LHCN-M2 (cell line): ENCODE measurements at places on chromosomes 12 and 14.

DNA sequence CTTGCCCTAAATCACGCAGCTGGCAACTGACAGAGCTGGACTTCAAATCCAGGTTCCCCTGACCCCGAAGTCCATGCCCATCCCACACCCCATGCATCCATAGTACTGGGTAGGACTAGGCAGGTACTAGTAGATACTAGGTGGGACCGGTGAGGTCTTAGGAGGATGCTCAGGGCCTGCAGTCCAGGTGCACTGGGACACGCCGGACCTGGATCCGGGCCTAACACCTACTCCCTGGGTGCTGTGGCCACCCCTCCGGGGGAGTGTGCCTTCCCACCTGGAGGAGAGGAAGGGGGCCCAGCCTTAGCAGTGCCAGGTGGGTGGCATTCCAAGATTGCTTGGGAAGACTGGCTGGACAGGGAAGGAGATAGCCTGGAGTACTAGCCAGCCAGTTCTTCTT is 64.8 kb downstream of the CACNA1C start:
- no peak for DNase-seq

DNA sequence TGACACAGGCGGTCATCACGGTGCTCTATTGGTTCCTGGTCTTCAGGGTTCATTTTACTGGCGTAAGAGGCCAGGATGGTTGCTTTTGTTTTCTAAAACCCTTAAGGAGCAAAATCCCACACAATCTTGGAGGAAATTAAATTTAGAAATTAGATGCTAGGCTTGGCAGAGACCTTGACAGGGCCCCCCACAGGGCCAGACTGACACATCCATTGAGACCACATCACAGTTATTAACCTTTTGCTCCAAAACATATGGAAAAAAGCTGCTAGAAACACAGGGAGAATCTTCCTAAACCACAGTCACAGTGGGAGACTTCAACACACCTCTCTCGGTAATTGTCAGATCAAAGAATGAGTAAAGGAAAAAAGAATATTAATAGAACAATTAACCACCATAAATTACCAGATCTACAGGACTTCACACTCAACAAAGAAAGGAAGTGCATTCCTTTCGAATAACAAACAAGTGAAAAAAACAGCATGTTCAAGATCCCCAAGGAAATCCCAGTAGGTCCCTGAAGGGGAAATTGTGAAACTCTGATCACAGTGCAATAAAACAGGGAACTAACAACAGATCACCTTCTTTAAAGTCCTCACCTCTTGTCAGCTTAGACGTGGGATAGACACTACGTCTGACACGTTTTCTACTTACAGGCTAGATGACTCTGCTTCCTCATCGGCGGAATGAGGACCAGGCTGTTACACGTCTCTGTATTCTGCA is 40.2 kb upstream of the TMEM179 start:
- DNase-seq = no peak

- peak; percentile 86 for DNase-seq
These were observed 91.3 kb downstream of the TSPAN9 start for GRCh38 chr12:3168223-3169221.

DNA sequence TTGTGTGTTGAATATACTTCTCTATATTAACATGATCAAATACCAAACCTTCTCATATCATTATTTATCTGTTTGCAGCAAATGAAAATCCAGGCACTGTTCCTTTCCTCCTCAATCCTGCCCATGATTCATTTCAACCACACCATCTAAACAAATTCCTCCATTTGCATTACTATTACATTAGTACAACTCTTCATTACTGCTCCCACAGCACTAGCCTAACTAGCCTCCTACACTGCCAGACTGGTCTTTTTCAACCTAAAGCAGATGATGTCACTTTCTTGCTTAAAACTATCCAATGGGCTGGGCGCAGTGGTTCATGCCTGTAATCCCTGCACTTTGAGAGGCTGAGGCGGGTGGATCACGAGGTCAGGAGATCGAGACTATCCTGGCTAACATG is 117.3 kb upstream of the MYF6 start:
- DNase-seq = no peak

DNA sequence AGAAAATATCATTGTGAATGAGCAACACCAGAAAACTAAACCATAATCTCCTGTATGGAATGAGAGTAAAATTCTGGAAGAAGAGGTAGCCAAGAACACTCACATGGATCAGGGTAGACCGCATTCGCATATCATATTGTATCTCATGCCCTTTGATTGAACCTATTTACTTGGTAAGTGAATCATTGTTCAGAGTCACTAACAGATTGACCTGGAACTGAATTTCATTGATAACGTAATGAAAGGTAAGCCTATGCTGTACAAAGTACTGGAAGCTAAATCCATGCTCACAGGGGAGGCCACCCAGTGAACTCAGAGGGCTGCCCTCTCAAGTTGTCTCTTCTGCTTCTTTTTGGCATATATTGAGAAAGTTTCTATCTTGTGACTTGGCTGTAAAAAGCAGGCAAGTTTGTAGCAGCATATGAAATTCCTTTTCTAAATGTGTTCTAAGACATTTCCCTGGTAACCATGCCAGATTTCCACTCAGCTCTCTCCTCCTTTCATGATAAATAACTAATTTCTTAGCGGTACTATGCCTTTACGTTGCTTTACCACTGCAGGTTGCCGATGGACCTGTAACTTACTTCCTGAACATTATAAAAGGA is 91.4 kb downstream of the PLCZ1 start:
- DNase-seq = no peak
